Spinal cord (tissue), 10 donors: ENCODE measurements at places on chromosomes 2 and 18.

GRCh38 chr2:157657101-157657500 is 28.4 kb upstream of the ACVR1C start:
- no peak for DNase-seq

DNA sequence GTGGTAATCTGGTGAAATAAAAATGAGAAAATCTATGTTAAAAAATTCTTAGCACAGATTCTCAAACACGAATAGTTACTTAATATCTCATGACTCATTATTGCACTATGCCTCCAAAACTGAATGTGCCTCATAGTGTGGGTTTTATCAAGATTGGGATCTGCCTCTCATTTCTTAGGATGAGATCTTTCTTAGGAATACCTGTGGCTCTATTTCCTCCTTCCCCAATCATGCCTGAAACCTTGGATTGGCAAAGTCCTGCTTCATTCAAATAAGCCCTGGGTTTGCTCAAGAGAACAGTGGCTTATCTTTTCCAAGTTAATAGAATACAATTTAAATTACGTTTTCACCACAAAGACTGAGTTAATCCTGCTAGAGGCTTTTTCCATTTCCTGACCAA is 100.3 kb downstream of the DPP10 start:
- no peak for DNase-seq

- DNase-seq: no peak
These were observed 34.9 kb downstream of the BCL2L11 start for GRCh38 chr2:111155610-111156009.

DNA sequence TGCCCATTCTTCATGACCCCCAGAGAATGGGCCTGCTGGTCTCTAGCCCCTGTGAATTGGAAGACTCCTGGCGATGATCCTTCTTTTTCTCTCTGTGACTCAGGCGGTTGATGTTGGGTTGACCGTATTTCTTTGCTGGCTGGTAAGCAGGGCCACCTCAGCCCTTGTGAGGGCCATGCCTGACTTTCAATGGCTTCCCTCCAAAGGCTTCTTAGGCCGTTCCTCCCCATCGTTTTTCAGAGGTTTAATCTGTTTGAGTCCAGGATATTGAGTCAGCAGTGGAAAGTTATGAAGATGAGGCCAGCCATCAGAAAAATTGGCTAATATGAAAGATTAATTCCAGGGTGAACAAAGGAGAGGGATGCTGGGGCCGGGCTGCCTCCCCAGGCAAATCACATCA is 13.6 kb downstream of the HPCAL1 start:
- DNase-seq: no peak

DNA sequence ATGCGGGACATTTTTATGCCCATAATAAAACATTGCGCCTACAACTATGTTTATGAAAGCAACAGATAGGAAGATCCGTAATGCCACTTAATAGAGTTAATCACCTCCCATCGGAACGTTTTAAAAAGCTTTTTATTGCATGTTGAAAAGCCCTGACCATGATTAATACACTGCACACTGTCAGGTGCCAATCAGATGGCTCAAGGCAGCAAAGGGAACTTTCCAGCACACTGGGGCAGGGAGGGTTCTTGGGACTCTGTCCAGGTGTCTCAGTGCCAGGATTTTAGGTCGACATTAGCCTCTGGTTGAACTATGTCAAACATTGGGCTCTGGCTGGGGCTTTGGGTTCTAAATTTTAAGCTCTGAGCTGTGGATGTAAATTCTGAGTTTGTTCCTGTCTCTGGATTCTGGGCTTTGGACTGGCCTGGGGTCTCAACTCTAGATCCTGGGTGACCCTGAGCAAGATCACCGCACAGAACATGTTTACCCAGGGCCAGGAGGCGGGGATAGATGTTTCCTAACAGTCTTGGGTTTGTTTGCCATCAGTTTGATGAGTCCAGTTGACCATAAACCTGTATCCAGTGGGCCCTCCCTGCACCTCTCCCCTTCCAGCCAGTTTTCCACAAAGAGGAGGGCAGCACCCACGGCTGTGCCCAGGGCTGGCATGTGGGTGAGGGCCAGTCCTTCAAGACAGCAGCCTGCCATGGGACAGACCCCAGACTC is 262.7 kb downstream of the ATAD2B start:
- DNase-seq: no peak

DNA sequence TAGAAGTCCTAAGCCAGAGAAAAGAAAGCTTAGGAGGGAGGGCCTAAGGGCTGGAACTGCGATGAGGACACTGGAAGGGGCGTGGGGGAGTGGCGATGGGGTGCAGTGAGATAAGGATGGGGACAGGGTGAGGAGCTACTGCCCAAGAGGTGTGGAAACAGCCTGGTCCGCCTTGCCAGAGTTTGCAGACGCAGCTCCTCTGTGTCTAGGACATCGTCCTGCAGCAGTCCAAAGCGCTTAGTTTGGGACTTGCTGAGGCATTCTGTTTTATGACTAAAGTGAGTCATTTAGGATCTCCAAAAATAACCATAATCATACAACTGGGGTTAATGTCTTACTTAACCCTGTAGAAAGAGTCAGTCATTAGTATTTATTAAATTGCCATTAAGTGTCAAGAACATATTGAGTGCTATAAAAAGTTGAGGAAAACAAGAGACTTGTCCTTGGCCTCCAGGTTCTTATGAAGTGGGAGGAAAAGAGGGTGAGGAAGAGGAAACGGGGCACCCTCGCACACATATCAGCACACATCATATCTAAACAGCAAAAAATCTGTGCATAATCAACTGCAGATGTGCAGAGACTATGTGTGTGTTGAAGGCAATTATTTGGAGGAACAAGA is 74.8 kb downstream of the CDK15 start:
- DNase-seq: no peak

DNA sequence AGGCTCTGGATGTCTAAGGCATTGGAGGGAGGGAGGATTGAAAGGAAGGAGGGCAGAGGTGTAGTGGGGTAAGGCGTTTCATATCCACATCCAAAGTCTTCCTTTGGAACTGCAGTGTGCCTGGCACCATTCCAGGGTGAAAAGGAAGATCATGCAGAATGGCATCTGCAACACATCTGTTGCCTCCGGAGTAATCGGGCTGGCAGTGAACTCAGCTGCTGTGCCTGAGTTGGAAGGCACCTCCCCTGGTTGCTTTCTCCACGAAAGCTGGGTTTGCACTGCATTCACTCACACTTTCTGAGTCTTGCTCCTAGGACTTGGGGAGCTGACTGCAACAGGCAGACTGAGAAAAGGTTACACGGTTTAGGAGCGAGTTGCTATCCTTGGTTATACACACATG is 30.3 kb upstream of the SEC11C start:
- DNase-seq: no peak

- DNase-seq: no peak
These were observed 20.6 kb upstream of the EXOC6B start for GRCh38 chr2:72846171-72847095.

- no peak for DNase-seq
These were observed 323.4 kb upstream of the RBMS1 start for GRCh38 chr2:160816916-160817499.

DNA sequence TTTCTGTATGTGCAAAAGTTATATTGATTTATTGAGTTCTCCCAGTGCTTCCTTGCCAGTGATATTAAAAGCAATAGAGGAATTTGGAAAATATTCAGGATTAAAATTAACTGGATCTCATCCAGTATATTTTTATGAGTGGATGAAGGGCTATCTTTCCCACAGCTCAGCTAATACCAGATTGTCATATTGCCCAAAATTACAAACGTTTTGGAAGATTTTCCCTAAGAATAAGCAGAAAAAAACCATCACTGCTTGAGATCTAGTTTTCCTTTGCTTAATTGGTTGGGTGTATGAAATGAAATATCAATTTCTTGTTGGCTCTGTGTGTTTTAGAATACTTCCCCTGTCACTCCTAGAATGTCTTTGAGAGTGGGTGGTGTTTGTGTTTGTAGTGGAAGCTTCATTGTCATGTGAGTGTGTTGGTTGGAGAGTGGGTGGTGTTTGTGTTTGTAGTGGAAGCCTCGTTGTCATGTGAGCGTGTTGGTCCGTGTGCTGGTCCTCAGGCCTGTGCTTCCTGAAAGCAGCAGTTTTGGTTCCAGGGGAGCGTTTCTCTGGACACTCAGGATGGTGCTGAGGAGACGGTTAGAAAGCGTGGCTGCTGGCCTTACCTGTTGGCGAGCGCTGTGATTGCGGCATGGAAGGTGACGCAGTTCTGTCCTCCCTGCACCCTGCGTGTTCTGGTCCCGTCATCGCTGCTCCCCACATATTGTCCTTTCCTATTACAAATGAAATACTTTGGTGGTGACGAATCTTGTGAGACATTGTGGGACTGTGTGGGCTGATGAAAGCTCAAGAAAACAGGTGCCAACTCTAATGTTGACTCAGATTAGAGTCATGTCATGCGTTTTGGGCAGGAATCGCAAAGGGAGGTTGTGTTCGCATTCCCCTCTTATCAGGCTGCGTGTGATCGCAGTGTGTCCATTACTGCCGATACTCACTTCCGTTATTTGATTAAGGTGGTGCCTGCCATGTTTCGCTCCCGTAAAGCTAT is 12.4 kb downstream of the ASB1 start:
- DNase-seq: no peak

DNA sequence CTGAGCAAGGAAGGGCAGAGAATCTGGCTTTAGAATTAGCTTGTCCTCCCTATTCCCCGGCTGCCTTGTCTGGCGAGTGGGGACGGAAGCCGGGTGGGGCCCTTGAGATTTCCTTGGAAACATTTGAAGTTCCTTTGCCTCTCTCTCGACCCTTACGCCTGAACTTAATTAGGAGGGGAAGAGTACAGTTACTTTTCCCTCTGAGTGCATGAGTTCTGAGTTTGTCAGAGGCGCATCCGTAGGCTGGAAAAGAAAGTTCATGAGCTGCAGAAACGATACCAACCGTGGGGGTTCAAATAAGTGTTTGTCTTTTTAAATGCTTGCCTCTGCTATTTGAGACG is 468 bp downstream of the PIKFYVE start:
- no peak for DNase-seq

DNA sequence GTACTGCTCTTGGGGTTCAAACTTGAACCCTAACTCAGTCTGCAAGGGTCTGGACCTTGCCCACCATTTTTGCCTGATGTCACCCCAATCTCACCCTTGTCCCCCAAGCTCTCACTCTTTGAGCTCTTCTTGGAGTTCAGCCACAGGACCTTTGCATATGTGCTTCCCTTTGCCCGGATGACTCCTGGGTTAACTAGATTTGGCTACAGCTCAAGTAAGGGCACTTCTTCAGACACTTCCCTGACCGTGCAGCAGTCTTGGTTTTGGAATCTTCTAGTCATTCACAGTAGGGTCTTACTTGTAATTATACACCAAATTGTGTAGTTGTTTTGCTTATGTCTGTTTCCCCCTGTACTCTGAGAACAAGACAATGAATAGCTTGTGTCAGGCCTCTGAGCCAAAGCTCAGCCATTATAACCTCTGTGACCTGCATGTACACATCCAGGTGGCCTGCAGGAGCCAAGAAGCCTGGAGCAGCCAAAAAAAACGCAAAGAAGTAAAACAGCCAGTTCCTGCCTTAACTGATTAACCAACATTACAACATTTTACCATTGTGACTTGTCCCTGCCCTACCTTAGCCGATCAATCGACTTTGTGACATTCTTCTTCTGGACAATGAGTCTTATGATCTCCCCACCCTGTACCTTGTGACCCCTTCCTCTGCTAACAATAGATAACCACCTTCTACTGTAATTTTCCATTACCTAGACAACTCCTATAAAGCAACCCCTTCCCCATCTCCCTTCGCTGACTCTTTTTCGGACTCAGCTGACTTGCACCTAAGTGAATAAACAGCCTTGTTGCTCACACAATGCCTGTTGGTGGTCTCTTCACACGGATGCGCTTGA is 1.0 kb upstream of the MOGAT1 start:
- no peak for DNase-seq

DNA sequence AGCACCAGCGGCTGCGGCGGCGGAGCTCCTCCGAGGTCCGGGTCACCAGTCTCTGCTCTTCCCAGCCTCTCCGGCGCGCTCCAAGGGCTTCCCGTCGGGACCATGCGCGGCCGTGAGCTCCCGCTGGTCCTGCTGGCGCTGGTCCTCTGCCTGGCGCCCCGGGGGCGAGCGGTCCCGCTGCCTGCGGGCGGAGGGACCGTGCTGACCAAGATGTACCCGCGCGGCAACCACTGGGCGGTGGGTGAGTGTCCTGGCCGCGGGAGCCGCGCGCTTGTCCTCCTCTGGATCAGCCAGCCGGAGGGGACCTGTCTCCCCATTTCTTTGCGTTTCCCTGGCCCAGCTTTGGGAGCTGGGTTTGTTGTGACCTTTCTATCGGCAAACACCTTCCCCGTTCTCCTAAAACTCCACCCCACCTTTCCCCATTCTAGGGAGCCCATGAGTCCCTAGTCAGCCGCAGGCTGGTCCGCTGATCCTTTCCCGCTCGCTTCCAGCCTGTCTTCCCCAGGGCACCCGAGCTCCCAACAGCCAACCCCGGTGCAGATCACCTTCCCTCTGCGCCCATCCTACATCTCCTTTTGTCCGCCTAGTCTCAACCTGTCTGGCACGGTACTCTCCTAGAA is 316 bp downstream of the GRP start:
- no peak for DNase-seq
